CD4-positive, alpha-beta T cell treated with Interleukin-10 for 1 hour (primary cell): ENCODE measurements at places on chromosomes 12 and 14.
A peak's percentile ranks its signal among the peaks of the same experiment; 100 is the strongest.

DNA sequence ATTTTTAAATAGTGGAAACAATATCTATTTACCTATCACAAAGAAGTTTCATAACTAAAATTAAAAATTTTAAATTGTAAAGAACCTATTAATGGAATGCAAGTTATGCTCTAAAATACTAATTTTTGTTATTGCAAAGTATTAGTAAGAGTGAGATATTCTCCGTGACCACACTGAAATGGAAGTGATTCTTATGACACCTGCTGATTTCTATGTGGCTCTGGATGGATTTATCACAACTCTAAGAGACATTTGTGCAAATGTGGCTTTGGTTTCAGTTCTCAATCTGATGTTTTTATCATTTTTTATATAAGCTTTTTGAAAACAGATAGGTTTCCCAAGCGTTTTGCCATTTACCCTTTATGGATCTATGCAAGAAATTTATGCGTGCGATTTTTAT is 497.8 kb downstream of the NAV3 start:
- DNase-seq: no peak

GRCh38 chr14:94936901-94937685 is 167.2 kb upstream of the GSC start:
- DNase-seq: no peak

DNA sequence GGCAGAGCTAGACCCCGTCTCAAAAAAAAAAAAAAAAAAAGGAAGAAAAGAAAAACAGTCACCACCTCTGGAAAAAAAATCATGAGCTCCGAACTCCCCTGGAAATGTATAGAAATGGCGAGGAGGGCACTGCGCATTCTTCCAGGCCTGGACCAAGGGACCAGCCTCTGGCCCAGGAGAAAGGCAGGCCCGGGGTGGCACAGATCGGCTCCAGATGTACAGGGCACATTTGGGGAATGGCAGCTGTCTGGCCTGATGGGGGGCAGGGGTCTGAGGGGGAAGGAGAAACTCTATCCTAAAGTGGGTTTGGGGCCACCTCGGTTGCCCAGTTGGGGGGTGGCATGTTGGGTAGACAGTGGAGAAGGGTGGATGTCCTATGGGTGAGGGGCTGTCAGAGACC is 46.0 kb upstream of the EML1 start:
- DNase-seq: no peak

- peak; percentile 97 for DNase-seq
These were observed at the start of gene PPTC7 for GRCh38 chr12:110583137-110584059. PPTC7 (minus strand) TSS chr12:110583318; CDS start chr12:110583031, 287 bp downstream.

DNA sequence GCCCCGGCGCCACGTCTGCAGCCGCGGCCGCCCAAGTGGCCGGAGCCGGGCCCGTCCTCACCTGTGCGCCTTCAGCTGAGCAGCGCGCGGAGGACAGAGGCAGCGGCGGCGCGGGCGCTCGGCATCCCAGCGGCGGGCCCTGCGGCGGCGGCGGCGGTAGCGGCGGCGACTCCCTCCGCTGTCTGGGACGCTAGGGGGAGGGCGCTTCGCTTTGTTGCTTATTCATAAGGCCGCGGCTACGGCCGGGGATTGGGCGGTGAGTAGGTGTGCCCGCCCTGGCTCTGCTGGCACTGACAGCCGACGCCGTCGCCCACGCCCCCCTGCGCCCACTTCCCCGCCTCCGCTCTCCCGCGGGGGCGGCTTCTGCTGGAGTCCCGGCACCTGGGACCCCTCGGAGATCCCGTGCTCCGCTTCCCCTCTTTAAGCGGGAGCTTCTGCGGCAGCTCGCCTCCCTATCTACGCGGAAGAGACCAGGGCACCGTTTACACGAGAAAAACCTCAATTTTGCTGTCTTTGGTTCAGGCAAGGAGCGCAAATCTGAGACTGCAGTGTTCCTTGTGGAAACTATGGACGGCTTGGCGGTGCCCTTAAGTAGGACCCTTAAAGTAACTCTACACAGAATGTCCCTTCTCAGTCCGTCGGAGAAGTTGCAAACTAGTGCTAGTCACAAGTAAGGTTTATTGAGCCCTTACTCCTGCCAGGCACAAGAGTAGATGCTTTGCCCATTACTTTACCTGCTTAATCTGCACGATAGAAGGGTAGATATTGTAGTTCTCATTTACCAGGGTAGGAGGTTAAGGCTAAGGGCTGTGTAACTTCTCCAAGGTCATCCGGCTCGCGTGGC is at the start of gene ARMH4:
TSS of gene ARMH4 (minus strand) at position 200 of the 844 bp plus-strand sequence. CDS start 12,855 bp downstream, outside the sequence.
- peak; percentile 67 for DNase-seq

DNA sequence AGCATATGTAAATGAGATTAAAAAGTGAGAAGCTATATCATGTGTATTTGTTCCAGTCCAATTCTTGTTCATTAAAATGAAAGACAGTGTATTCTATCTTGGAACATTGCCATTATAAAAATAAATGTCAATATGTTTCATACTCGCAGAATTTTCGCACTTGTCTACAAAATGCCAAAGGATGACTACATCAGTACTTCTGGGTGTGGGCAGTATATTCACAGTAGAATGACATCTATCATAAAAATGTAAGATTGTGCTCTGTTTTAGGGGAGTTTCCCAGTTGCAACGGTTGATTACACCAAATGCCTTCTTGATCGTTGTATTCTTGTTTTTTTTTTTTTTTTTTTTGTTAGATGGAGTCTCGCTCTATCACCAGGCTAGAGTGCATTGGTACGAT is 292.3 kb upstream of the E2F7 start:
- no peak for DNase-seq

- no peak for DNase-seq
These were observed 9.1 kb downstream of the STAT6 start for GRCh38 chr12:57101892-57102695.

GRCh38 chr12:84604551-84604950 is 308.0 kb downstream of the SLC6A15 start:
- no peak for DNase-seq

GRCh38 chr14:57199921-57200320 is 68.8 kb downstream of the EXOC5 start:
- no peak for DNase-seq

- DNase-seq: no peak
These were observed 2.5 kb downstream of the KDM5A start for GRCh38 chr12:386651-387050.

DNA sequence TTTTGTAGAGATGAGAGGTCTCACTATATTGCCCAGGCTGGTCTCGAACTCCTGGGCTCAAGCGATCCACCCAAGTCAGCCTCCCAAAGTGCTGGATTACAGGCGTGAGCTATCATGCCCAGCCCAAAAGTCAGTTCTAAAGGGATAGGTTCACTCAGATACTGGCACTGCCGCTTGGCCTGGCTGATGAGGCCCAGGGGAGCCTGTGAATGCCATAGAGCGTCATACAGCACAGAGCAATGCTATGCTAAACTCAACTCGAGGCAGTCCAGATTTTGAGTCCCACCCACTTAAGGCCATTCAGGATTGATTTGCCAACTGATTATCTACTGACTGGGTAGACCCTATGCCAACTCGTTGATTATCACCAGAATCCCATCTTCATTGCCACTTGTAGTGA is 179.4 kb downstream of the ESR2 start:
- no peak for DNase-seq

GRCh38 chr12:99372257-99372920 is 275.2 kb upstream of the GARIN6 start:
- DNase-seq: no peak

- no peak for DNase-seq
These were observed 44.7 kb downstream of the SLC5A8 start for GRCh38 chr12:101165319-101165718.

DNA sequence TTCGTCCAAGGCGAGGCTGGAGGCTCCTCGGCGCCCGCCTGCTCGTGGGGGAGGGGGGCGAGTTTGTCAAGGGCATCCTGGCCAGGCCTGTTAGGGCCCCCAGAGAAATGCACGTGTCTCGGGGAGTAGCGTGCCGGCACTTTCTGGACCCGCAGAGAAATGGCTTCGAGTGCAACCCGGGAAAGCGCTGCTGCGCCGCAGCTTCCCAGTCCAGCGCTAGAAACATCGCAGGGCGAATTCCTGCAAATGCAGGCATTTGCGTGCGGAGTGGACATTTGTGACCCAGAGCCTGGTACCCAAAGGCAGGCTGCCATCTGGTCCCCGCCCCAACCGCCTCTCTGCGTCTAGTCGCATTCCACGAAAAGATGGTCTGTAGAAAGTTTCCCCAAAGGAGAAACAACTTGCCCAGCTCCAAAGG is 756 bp downstream of the LGR5 start:
- DNase-seq: no peak

DNA sequence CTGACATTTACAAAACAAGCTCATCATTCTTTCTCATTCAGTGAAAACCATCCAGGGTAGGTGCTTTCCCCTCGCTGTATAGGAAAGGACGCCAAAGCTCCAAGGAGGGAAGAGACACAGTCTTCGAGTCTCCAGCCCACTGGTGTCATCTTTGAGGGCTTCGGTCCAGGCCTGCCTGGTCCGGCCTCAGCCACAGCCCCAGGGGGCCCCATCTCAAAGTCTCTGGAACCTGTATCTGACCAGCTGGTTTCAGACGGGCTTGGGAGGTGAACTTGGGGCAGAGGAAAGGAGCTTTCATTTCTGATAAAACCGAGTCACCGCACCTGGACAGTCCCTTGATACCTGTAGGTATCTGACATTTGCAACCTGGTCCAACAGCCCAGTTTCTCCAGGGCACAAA is 229.5 kb upstream of the RTL1 start:
- DNase-seq: no peak

DNA sequence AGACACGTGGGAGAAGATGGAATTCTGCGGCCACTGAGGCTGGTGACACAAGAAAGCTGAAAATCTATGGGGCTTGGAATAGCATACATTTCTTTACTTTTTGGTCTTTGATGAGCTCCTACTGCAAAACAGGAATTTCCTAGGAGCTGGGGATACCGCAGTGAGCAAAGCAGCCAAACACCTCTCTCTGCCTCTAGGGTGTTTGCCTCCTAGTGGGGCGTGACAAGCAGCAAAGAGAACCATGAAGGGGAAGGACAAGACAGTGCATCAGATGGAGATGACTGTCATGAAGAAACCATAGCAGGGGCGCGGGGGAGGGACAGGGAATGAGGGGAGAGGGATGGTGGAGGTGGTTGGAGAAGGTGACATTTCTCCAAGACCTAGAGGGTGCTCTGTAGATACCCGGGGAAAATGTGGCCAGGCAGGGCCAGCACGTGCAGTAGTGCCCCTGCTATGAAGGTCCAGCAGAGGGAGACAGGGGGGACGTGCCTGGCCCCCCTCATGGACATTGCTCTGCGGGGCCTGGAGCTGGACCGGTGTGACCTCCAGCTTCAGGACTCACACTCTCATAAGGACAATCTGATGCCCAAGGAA is 58.6 kb downstream of the SERPINA3 start:
- DNase-seq: no peak

DNA sequence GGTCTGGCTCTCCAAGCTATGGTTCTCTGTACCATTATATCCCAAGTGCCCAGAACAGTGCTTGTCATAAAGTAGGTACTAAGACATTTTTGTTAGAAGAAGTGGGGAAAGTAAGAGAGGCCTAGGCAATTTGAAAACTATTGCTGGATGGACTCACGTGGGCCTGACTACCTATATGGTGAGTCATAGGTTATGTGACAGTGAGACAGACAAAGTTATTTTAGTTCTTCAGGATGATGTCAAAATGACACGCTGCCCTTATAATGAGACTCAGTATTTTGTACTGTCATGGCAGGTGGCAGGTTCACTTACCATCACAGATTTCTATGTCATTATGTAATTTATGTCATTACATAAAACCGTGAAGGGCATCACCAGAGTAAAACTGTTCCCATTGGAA is 53.1 kb downstream of the PARP11 start:
- no peak for DNase-seq

DNA sequence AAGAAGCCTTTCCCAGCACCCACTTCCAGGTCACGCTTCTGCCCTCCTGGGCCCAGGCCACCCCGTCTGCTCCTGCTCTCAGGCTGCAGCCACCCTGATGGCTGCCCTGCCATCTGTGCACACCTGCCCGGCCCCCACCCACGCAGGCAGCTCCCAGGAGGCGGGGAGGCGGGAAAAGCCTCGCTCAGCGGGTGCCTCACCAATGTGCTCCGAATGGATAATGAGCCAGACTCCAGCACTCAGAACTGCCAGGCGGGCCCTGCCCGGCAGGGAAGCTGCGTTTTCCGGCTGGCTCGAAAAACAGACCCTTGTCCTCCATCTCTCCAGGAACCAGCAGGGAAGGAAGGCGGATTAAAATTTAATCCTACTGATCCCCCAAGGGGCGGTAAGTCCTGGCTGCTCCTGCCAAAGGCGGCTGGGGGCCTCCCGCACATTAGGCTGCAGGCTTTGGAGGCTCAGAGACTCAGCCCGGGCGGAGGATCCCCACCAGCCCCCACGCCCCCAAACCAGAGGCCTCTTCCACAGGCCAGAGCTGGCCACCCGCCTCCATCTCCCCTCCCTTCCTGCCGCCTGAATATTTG is 104.0 kb downstream of the NCOR2 start:
- DNase-seq: no peak

DNA sequence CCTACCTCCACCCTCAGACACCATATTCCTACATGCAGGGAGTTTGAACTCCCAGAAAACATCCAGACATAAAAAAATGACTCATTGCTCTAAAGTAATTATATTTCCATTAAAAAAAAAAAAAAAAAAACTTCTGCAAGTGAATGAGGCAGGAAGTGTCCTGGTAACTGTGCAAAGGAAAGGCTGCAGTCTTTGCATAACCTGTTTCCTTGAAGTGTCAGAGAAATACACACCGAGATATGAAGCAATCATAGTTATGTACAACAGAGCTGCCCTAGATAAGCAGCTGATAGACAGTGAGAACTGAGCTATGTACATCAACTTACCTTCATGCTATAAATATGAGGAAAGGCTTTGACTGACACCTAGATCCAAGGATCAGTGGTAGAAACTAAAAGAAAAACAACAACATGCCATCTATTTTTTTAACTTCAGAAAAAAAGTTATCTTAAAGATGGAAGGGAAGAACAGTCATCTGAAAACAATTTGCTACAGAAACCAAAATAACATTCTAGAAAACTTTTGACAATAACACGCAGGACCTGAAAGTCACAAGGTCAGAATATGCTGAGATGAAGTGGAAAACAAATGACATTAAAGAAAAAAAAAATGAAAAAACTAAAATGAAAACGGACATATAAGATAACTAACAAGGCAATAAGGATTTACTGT is 263.2 kb downstream of the SEC23A start:
- no peak for DNase-seq

GRCh38 chr14:35818346-35819115 is 7.6 kb upstream of the BRMS1L start:
- peak; percentile 37 for DNase-seq

DNA sequence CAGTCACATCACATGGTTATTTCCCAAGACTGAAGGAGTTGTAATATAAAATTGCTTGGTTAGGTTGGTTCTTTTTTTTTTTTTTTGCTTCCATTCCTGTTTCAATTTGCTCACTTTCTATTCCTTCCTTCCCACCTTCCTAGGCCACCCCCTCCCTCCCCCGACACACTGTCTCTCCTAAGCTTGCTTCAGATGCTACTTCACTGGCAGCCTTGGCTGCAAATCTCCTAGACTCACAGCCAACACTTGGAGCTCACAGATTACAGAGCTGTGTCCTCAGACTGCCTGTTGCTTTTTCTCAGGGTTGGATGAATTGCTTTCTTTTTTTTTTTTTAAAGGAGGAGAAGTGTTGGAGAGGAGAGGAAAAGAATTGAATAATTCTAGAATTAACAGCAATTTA is 77.3 kb upstream of the GRIN2B start:
- no peak for DNase-seq

GRCh38 chr12:124884587-124885438 is 21.1 kb upstream of the SCARB1 start:
- DNase-seq: no peak
